Right cardiac atrium (tissue), 5 donors: ENCODE measurements at places on chromosomes 6 and 20. TPM values are rescaled to one million over a fixed set of nuclear protein-coding genes. Genes with fewer than 3 reads are reported as not detected.
A peak's percentile ranks its signal among the peaks of the same experiment; 100 is the strongest.

GRCh38 chr20:9233804-9234203 lies 164.9 kb downstream of the PLCB4 start:
- no peak for DNase-seq

DNA sequence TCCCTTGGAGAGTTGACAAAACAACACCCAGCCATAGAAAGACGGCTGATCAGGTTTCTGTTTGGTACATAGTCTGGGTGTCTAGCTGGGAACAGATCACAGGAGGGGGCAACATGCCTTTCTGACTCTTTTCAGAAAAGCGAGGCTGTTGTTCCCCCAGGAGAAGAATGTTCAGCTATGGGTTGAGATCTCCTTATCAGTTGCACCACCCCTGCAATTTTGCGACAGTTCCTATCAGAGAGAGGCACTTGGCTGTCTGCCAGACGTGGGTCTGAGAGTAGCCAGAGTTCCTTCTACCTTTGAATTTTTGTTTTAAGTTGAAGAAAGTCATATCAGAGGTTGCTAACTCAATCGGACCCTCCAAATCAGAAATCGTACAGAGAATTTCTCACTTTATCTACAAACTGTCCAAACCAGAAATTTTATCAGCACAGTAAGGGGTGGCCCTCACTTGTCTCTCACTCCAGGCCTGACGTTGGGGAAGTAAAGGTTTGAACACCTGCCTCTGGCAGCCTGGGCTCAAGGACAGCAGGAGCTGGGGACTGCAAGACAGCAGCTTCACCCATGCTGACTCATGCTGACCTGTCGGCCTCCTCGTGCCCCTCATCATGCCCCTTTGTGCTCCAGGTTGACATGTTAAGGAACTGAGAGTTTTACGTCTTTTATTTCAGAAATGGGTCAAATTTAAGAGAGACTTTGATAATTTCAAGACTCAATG lies 42.3 kb downstream of the TMC2 start:
- no peak for DNase-seq

GRCh38 chr6:112249489-112249888 lies 4.9 kb downstream of the LAMA4 start:
- no peak for DNase-seq

Gene NAPB
- total RNA-seq, result 6.7 TPM

- no peak for DNase-seq
Measured at GRCh38 chr6:51830666-51831065, 256.7 kb downstream of the PKHD1 start.

GRCh38 chr6:132937466-132937906 lies 123.1 kb downstream of the RPS12 start:
- no peak for DNase-seq

- no peak for DNase-seq
Measured at GRCh38 chr6:41731561-41732086, 3.8 kb downstream of the TFEB start.

DNA sequence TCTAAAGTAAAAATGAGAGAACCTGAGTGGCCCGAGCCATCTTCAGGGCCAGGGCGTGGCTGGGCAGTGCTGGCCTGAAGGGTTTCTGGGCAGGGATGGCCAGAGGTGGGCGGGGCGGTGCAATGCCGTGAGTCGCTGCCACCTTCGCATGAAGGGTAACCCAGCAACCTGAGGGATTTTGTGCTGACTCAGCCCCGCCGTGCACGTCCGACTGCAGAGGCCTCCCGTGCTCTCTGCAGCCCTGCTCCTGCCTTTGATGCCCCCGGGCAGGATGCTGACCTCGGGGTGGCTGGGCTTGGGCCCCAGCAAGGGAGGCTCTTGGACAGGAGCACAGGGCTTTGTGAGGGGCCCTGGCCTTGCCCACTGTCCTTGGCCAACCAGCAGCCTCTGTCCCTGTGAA lies 81.7 kb upstream of the GATA5 start:
- no peak for DNase-seq

DNA sequence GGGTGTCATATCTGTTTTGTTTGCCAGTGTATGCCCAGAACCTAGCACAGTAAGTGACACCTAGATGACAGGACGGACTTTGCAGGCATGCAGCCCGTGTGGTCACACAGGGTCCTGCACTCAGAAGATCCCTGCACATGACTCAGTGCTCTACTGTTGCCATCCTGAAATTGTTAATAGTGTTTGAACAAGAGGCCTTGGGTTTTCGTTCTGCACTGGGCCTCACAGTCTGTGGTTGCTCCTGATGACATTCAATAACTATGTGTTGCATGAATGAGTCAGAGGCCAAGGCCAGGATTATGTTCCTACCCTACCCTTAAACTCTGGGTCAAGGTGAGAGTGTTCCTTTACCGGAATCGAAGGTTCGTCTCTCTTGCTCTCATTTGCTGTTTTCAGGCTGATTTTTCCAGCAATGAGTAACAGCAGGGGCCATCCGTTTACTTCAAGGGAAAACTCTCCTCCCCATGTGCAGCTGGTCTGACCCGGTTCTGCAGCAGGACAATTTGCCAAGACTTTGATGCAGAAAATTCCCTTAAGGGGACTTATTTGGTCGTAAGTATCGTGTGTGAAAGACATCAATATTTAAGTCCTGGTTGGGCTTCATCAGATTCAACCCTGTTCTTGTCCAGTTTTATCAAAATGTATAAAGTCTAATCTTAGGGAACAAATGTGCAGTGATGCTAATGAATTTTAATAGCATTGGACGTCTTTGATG lies 13.0 kb upstream of the PFDN4 start:
- no peak for DNase-seq

DNA sequence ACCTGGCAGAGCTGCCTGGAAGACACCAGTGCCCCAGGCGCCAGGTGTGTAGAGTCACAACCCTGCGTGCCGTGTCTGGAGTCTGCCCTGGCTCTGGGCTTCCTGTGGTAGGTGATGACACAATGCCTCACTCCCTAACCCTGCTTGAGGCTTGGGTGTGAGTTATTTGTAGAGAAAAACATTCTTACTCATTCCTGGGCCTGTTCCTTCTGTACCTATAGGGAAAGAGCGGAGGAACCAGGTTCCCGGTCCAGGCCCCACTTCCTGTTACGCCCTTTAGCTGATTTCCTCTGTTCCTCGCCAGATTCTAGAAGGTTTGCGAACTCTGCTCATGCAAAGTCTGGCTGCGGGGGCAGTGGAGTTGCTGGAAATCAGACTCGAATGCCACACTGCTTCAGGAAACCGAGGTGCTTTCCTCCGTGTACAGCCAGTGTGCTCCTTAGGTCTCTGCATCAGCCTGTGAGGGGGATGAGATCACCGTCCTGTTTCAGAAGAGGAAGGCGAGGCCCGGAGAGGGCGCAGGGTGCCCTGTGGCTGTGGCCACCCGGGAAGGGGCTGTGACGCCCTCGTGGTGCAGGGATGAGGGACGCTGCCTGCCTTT lies 67.1 kb upstream of the DUSP22 start:
- DNase-seq, result peak; percentile 59

Gene CUL7
- total RNA-seq, result 9.6 TPM

DNA sequence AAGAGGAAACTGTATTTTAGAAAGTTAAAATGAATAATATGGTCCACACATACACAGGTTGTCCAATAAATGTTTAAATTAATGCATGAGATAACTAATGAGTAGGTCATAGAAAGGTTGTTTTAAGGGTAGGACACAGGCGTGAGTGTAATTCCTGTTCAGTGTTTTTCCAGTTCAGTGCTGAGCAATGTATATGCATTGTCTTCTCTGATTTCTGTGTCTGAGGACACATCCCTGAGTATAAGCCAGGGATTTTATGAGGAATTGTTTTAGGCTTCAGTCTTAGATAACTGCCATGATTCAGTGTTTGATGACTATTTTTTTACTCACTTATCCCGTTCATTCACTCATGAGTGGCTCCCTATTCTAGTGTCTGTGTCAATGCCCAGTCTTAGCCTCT lies 298.5 kb upstream of the TBX18 start:
- no peak for DNase-seq

Gene RAB44
- not detected for total RNA-seq

GRCh38 chr20:35662551-35662950 lies 2.1 kb downstream of the CPNE1 start:
- DNase-seq, result no peak

Gene VSX1
- 0.44 TPM for total RNA-seq

Gene PPP1R3D
- total RNA-seq, result 10.7 TPM

GRCh38 chr20:25237610-25238318 lies 10.1 kb upstream of the PYGB start:
- DNase-seq, result no peak

Gene OR2B6
- total RNA-seq, result not detected

Gene RNF182
- total RNA-seq, result not detected

Gene POPDC3
- total RNA-seq, result 48.3 TPM

DNA sequence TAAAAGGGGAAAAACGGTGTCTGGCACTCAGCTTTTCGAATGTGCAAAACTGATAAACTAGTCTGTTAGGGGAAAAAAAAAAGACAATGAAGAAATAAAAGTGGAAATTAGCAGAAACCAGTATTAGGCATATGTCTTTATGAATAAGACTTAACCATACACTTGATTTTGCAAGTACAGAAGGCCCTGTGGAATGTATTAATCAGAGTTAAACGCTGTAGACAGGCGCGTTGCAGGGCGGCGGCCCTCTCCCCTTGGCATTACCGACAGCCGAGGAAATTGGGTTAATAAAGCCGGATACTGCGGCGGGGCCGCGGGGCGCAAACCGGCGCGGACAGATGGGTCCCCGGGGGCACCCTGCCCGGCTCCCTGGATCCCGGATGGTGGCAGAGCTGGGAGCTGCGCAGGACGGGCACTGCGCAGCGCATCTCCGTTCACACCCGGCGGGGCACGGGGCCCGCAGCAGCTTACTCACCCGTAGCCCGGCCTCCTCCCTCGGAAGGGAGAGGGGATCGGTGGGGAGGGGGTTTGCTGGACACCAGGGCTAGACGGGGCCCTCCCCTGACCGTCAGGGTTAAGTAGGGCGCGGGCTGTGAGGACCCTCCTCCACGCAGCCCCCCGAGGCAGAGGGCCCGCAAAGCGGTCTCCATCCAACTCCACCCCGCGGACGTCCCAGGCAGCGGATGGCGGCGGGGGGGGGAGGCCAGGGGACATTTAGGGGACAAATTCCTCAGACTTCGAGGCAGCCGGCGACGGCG lies 2.0 kb downstream of the BHLHE23 start:
- DNase-seq, result no peak

GRCh38 chr6:46788791-46789190 lies 4.4 kb upstream of the MEP1A start:
- DNase-seq, result no peak

Gene ZBTB24
- 3.3 TPM for total RNA-seq

Gene HINT3
- 31.0 TPM for total RNA-seq

Gene MAP3K5
- 7.1 TPM for total RNA-seq

DNA sequence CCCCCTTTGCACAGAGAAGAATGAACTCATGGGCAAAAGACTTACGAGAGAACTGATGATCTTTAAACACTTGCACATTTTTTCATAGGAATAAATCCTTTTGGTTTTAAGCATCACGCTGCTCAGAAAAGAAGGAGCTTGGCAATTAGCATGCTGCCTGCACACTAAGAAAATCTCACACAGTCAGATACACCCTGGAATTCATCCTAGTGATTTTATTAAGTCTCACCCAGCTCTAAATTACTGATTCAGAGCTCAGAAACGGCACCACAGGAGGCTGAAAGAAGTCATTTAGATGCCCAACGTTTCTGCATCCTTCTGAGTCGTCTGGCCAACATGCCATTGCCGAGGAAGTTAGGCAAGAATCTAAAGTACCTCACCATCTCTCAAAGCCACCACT lies 18.0 kb upstream of the NRSN1 start:
- DNase-seq, result no peak

Gene SLC12A5
- total RNA-seq, result 4.7 TPM

Gene CCM2L
- total RNA-seq, result 9.6 TPM

Gene KHDC1
- 4.2 TPM for total RNA-seq

DNA sequence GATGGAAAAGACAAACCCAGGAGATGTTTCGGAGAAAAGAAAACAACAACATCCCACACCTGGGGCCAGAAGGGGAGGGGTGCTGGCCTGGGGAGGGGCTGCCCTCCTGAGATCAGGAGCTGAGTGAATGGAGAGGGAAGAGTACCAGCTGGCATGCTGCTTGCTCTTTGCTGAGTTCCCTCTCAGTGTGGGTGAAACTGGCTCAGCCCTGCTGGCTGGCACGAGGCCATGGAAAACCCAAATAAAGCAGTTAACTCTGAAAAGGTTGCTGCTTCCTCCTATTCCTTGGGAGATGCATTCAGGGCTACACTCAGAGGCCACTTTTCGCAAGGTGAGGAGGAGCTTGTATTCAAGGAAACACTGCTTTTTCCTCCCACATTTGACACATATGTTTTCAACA lies 8.0 kb upstream of the KCNK16 start:
- DNase-seq, result no peak

Gene EMILIN3
- 6.3 TPM for total RNA-seq

- no peak for DNase-seq
Measured at GRCh38 chr6:148570456-148570855, 176.4 kb upstream of the UST start.

DNA sequence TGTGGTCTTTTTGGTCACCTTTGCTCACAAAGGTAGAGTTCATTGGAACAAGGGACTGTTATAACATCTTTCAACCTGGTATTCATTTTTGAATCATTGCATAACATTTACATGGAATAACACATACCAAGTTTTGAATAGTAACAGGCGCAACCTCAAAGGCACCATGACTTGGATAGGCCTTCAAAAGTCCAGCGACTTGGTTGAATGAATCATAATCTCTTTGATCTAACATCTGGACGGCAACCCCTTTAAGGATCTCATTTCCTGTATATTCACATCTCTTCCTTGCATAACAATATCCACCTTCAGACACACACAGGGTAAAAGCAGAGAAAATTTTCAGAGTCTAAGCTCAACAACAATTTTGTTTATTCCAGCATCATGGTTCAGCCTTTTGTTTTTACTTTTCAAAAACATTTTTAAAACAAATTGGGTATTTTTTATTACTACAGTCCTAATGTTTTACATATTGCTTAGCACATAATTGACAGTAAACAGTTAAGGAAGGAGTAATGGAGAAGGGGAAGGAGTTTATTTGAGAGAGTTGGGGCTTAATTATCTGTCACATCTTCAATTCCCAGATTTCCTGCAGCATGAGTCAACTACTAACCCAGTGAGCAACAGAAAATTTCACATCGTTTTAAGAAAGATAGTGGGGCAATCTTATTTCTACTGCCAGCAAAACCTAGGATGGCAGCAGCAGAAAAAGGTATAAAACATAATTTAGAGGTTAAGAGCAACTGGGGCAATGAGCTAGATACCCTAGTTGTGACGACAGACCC lies 41.8 kb upstream of the F13A1 start:
- DNase-seq, result no peak

- DNase-seq, result peak; percentile 72
Measured at GRCh38 chr6:63636518-63637021, 968 bp downstream of the PHF3 start.

DNA sequence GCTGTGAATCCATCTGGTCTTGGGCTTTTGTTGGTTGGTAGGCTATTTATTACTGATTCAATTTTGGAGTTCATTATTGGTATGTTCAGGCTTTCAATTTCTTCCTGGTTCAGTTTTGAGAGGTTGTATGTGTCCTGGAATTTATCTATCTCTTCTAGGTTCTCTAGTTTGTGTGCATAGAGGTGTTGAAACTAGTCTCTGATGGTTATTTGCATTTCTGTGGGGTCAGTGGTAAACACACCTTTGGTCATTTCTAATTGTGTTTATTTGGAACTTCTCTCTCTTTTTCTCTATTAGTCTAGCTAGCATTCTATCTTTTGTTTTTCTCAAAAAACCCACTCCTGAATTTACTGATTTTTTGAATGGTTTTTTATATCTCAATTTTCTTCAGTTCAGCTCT lies 70.1 kb upstream of the IRAK1BP1 start:
- DNase-seq, result no peak

Gene GPR63
- 0.32 TPM for total RNA-seq
